Testis (tissue), 5 donors: ENCODE measurements at places on chromosomes 5 and 9. TPM values are rescaled to one million over a fixed set of nuclear protein-coding genes. Genes with fewer than 3 reads are reported as not detected.

GRCh38 chr5:6403416-6403815 is 25.1 kb upstream of the MED10 start:
- DNase-seq, result no peak
- no peak overlapping the region for H3K4me3 ChIP-seq
- no peak overlapping the region for H3K27ac ChIP-seq
- no peaks in the 10 kb centered on the region for H3K4me1 ChIP-seq
- H3K27me3 ChIP-seq, result no peaks in the 10 kb centered on the region

The LRRC19 gene
- total RNA-seq, result 0.08 TPM

DNA sequence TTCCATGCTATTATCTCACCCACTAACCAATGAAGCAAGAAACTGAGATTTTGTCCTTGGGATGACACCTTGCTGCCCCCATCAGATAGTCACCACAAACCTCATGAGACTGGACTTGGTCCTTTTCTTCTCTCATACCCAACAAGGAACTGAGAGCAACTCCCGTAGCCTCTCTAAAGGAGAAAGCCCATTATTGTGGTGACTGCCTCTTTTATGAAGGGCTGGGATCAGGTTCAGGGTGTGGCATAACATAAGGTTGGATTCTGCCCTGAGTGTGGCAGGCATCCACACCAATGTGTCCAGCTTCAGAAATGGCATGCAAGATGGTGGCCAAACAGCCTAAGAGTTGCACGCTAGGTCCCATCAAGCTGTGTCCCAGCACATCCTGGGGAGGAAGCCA is 1.3 kb upstream of the ACTL7A start:
- no peak overlapping the region for H3K27ac ChIP-seq
- no peak for DNase-seq
- H3K36me3 ChIP-seq, result no peaks in the 10 kb centered on the region
- H3K27me3 ChIP-seq, result no peaks in the 10 kb centered on the region

DNA sequence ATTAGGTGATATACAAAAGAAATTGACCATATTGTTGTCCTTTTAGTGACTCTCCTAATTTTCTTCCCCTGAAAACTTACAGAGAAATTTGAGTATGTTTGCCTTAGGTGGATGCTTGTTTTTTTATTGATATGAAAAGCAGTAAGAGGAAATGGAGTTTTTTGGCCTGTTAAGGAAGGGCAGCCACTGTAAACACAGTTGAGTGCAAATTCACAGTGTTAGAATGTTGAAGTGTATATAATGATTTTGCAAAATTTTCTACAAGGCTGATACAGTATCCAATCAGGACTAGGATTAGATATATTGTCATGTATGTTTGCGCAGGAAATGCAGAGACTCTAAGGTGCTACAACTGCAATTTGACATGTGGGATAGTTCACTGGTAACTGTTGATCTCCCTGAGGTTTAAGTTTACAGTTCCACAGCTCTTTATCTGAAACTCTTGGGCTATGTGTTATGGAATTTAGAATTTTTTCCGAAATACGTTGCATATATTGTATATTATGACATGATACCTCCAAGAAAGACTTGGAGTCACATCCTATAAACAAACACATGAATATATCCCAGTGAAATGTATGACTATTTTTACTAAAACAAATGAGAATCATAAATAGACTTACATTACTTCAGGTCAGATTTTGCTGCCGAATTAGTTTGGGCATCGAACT is 62.5 kb downstream of the FXN start:
- H3K27me3 ChIP-seq, result no peaks in the 10 kb centered on the region
- no peak overlapping the region for H3K4me3 ChIP-seq
- H3K27ac ChIP-seq, result no peak overlapping the region
- H3K36me3 ChIP-seq, result no peaks in the 10 kb centered on the region
- no peak for DNase-seq

The KLF9 gene
- total RNA-seq, result 47.9 TPM

The GFPT2 gene
- total RNA-seq, result 21.7 TPM

GRCh38 chr5:128315671-128316070 is 222.4 kb downstream of the FBN2 start:
- no peak overlapping the region for H3K4me3 ChIP-seq
- DNase-seq, result no peak
- no peaks in the 10 kb centered on the region for H3K36me3 ChIP-seq
- H3K27ac ChIP-seq, result no peak overlapping the region
- H3K27me3 ChIP-seq, result no peaks in the 10 kb centered on the region
- no peaks in the 10 kb centered on the region for H3K4me1 ChIP-seq

DNA sequence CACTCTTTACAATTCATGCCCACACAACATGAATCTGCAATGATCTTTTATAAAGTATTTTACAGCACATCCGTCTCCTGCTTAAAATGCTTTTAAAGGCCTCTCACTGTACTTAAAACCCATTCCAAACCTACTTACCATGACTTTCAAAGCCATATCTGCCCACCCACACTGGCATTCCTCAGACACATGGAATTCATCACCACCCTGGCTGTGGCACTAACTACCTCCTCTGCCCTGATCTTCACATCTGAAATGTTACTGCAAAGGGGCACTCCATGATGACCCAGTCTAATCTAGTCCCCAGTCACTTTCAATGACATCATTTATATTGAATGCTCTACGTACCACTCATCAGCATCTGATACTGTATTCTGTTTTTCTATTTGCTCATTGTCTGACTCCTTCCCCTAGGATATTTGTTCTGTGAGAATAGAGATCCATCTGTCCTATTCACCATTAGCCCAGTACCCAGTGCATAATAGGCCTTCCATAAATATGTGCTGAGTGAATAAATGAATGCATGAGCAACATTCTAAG is 193.2 kb upstream of the KIF2A start:
- H3K4me3 ChIP-seq, result no peak overlapping the region
- no peak overlapping the region for H3K27ac ChIP-seq
- no peak for DNase-seq
- H3K27me3 ChIP-seq, result no peaks in the 10 kb centered on the region
- no peaks in the 10 kb centered on the region for H3K4me1 ChIP-seq

DNA sequence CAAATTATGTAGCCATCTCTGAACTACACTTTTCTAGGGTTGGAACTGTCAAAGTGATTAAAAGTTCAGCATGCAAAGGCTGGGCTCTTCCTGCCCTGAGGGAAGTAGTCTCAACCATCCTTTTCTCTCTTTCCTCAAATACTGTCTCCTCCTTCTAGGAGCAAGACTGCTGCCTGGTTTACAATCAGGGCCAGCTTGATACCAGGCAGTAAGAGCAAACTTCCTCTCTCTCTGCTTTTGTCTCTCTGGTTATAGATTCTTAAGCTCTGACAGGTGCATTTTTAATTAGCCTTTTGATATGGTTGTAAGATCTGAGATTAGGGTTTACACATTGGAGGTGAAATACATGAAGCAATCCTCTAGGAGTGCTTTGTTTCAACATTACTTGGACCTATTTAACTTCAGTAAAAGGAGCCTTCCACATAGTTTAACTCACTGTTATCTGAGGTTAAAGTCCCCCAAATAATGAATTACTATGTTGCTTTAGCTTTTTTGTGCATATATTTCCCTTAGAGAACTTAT is 436.1 kb downstream of the SPATA31D1 start:
- no peak overlapping the region for H3K27ac ChIP-seq
- H3K36me3 ChIP-seq, result no peaks in the 10 kb centered on the region
- DNase-seq, result no peak

- H3K4me3 ChIP-seq, result no peak overlapping the region
- H3K27ac ChIP-seq, result no peak overlapping the region
- no peaks in the 10 kb centered on the region for H3K27me3 ChIP-seq
- peaks cover 3% of the 10 kb centered on the region for H3K36me3 ChIP-seq
- peaks cover 16% of the 10 kb centered on the region for H3K4me1 ChIP-seq
- DNase-seq, result no peak
Observed at GRCh38 chr9:109052416-109052815, 39.1 kb upstream of the CTNNAL1 start.

DNA sequence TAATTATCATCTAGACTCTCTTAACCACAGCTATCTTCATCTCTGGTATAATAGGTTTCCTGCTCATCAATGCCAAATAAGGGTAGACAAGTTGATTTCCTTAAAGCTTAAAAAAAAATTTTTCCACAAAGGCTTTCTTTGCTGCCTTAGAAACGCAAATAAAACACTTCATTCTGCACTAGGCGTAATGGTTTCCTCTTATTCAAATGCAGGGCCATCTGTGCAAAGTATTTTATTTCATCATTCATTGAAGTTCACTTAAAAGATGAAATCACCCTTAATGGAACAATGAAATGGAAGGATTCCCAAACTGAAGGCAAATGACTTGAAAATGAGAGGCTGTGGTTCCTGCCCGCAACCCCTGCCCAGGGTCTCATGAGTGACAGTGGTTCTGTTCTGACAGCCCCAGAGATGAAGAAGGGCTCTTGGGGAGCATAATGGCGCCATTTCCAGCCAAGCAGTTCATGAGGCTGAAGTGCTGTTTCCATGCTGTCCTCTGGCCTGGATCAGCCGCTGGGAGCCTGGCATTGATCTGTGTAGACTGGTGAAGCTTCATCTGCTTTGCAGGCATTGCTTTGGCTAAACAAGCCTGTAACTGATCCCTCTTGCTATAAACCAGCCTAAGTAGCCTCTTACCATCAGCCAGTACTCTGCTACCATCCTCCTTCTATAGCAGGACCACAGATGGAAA is 276.9 kb upstream of the WWC1 start:
- H3K36me3 ChIP-seq, result no peaks in the 10 kb centered on the region
- no peak for DNase-seq
- H3K27ac ChIP-seq, result no peak overlapping the region
- no peak overlapping the region for H3K4me3 ChIP-seq
- no peaks in the 10 kb centered on the region for H3K27me3 ChIP-seq
